Stimulated activated CD4-positive, alpha-beta T cell treated with anti-CD3 and anti-CD28 coated beads, TNF-alpha, amount 100 ng/mL, for 24 hours (primary cell): ENCODE measurements at places on chromosomes 1 and 21.

- DNase-seq: no peak
Observed at GRCh38 chr21:46065914-46066551, 31.9 kb upstream of the COL6A2 start.

DNA sequence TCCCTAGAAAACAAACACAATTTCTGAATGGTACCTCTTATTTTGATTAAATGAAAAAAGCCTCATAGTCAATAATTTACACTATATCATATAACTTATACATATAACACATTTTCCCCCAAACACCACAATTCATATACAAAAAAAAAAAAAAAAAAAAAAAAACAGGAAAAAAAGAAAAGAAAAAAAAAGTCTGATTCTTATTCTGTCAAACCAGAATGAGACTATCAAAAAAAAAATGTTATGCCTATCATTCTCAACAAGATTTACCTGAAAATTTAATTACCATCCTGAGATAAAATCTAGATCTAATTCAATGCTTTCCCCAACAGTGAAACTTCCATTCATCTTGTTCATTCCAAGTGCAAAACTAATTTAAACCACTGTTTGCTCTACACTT is 86.8 kb downstream of the PCNX2 start:
- no peak for DNase-seq

- no peak for DNase-seq
Observed at GRCh38 chr1:91022518-91022929, 689 bp upstream of the ZNF644 start.

- DNase-seq: no peak
Observed at GRCh38 chr1:147214842-147215539, 10.1 kb downstream of the FMO5 start.

- DNase-seq: no peak
Observed at GRCh38 chr1:221998186-221998612, 256.3 kb upstream of the DUSP10 start.

GRCh38 chr1:185929776-185930175 is 195.6 kb downstream of the HMCN1 start:
- no peak for DNase-seq

DNA sequence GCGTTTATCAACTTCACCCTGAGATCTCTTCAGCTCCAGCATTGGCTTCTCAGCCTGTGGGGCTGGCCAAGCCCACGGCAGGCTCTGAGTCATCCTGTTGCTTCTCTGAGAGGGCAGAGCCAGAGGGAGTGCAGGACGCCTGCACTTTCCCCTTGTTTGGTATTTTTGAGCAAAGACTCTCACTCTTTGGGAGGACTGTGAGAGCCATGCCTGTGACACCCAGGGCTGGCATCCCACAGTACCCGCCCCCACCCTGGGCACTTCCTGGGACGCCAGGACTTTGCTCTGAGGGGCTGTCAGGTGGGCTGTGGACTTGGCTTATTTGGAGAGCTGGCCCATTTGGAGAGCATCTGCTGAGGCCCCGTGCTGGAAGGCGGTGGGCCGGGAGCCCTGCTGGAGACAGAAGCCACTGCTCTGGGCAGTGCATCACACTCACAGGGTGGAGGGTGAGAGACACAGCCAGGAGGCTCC is 37.4 kb downstream of the VANGL1 start:
- DNase-seq: no peak

DNA sequence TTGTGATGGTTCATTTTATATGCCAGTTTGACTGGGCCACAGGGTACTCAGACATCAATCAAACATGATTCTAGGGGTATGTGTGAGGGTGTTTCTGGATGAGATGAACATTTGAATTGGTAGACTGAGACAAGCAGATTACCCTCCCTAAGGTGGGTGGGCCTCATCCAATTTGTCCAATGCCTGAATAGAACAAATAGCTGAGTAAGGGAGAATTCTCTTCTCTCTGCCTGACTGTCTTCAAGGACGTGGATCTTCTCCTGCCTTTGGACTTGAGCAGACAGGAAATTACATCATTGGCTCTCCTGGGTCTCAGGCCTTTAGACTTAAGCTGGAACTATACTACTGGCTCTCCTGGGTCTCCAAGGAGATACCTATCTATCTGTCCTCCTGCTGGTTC is 64.4 kb downstream of the SUSD4 start:
- DNase-seq: no peak
